ENCODE measurements at places on chromosomes 5 and 9.

DNA sequence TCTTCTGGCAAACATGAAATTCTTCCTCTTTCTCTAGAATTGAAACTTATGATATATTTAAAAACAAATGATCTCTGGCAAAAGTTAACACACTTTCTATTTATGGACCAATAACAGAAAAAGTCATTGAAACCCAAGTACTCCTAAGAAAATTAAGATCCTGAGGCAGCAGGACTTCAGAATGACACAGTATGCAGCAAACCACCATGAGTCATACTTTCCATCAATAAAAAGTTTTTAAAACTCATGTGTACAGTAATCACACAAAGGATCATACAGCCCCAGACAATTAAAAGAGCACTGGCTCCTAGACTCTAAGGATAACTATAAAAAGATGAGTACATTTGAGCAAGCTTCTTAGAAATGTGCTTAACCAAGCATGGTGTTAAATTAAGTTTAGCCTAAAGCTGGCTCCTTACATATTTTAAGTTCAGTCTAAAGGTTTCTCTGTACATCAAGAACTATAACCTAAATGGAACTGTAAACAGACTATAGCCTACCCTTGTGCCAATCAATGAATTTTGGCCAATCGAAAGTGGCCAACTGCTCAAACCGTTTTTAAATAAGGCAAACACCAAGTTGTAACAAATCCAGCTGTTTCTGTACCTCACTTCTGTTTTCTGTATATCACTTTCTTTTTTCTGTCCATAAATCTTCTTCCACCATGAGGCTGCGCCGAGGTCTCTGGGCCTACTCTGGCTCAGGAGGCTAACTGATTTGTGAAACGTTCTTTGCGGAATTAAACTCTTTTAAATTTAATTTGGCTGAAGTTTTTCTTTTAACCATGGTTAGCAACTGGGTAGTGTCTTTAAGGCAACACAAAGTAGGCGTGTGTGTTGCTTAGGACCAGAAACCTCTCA is 232.1 kb upstream of the PIK3R1 start:
- DNase-seq, result no peak

DNA sequence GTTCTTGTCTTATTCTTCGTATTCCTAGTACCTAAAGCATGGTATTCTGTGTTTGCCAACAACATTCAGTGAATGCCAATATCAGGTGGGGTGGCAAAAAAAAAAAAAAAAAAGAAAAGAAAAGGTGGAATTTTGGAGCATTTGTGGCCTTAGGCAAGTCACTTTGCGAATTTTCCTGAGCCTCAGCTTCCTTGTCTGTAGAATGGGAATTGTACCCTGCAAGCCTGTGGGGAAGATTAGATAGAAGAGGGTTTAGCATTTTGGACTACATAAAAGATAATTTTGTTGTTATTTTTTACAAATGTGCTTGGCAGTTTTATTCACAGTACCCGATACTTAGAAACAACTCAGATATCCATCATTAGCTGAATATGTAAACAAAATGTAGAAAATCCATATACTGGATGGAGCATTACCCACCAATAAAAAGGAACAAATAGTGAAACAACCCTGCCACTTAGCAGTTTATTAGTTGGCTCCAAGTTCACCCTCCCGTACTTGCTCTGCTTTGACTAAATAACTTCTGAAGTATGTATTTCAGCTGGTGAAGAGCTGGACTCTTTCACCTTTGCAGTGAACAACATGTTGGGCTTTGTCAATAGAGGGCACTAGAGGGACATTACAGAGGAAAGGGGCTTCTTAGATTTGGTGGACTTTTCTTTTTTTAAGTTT is 13.6 kb downstream of the UBE2D2 start:
- no peak for DNase-seq

DNA sequence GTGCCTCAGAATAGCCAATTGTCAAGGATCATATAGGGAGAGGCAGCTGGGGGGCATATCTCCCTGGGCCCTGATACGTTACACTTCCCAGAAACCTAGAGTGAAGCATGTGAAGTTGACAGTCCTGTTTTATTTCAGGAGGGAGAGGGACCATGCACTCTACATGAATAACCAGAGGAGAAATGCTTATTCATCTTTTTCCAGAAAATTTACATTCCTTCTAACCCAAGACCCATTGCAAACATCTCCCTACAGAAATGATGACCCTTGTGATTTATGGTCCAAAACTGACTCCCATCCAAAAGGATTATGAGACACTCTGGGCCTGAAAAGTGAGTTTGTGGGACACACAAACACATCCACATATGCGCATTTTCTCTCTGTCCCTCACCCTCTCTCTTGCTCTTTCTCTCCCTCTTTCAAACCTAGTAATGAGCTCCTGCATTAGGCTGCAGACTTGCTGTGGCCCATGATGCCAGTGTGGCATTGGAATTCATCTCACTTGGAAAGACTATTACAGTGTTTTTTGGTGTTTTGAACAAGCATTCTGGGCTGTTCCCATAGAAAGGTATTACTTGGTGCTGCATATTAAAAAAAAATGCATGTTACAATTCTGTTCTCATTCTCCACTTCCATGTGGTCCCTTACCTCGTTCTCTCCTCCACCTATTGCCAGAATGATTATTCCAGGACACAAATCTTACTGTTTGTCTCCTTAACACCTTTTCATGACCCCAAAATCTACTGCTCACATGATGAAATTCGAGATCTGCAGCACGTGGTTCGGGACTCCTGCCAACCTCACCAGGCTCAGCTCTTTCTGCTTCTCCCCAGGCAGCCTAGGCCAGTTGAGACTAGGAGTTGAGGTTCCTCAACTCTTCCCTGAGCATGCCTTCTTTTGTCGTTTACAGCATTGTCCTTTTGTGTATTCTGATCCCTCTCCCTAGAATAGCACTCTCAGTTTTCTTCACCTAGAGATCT is 451.3 kb upstream of the KLF4 start:
- no peak for DNase-seq

DNA sequence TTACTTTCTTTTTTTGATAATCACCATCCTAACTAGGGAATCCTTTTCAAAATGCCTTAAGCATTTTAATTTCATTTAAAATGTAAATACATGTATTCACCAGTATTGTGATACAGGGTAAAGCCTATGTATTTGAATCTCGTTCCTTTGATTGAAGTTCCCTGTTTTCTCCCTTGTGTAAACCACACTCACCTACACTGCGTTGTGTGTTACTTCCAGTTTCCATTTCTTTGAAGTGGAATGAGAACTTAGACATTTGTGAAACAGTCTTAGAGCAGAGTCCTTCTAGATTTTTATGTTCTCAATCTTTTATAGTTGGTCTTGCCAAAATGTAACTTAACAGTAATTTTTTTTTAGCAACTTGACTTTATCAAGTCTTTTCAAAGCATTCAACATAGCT is 101.4 kb downstream of the ZNF462 start:
- DNase-seq, result no peak

DNA sequence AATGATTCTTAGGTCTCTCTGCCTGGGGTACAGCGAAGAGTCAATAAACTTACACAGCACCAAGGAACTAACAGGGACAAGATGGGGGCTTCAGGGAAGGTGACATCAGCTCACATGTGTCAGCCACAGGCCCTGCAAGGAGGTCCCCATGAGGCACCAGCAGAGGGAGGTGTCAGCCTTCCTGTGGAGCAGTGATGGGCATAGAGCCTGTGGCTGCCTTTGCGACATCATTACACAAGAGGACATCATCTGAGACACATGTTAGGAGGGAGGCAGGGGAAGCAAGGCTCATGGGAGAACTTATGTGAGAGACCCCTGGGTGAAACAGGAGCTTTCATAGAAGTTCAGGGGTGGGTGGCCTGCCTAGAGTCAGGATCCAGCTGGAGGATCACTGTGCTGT is 389.6 kb downstream of the SEMA5A start:
- no peak for DNase-seq

DNA sequence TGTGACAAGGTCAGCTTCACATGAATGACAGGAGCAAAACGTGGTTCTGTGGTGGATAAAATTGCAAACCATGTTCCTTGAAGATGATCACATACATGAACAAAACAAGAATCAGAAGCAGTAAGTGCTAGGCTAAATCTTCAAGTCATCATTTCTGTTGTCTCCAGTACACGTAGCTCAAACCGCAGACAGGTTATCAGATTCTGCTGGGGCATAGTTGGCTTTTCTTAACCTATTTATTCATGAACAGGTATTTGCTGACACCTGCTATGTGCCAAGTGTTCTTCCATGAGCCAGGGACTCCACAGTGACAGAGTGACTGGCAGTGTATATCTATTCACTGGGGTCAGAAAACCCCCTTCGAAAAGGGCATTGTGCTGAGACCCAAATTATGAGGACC is 20.8 kb downstream of the MFAP3 start:
- DNase-seq, result no peak

DNA sequence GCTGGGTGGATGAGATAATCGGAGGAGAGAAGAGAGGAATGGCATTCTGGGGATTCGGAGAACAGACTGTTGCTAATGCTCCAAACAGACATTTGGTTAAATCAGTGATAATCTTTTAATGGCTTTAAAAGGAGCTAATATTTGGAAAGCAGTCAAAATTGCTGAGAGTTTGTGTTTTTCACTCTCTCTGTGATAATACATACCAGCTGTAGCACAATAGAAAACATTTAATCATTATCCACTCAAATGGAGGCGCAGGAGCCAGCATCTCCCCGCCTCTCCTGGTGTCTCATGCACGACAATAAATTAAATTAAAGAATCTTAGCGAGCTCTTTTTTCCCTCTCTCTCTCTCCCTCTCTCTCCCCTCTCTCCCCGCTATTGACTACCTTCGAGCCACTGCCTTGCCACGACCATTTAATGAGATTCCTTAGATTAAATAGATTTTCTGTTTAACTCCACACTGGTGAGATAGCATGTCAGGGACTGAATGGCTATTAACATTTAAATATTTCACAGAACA is 268.6 kb upstream of the MVB12B start:
- DNase-seq, result no peak

- no peak for DNase-seq
Measured at GRCh38 chr9:123400926-123401503, 45.0 kb downstream of the CRB2 start.
